Heart left ventricle (tissue), 16 donors: ENCODE measurements at places on chromosomes 7 and 10. TPM values are rescaled to one million over a fixed set of nuclear protein-coding genes. Genes with fewer than 3 reads are reported as not detected.

GRCh38 chr10:103353281-103353680 lies 2.3 kb upstream of the PCGF6 start:
- DNase-seq: no peak

DNA sequence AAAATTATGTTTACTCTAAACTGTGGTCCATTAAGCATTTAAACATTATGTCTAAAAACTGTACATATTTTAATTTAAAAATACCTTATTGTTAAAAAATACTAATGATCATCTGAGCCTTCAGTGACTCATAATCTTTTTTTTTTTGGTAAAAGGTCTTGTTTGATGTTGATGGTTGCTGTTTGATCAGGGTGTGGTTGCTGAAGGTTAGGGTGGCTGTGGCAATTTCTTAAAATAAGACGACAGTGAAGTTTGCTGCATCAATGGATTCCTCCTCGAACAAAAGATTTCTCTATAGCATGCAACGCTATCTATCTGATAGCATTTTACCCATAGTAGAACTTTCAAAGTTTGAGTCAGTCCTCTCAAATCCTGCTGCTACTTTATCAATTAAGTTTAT lies 180.0 kb upstream of the AHR start:
- DNase-seq: no peak

- no peak for DNase-seq
These were observed 28.0 kb downstream of the GUSB start for GRCh38 chr7:65953890-65954450.

DNA sequence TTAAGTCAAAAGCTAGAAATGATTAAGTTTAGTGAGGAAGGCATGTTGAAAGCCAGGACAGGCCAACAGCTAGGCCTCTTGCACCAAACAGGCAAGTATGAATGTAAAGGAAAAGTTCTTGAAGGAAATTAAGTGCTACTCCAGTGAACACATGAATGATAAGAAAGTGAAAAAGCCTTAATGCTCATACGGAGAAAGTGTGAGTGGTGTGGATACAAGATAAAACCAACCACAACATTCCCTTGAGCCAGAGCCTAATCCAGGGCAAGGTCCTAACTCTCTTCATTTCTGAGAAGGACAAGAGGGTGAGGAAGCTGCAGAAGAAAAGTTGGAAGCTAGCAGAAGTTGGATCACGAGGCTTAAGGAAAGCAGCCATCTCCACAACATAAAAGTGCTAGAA lies 53.0 kb downstream of the DNAJC1 start:
- DNase-seq: no peak

DNA sequence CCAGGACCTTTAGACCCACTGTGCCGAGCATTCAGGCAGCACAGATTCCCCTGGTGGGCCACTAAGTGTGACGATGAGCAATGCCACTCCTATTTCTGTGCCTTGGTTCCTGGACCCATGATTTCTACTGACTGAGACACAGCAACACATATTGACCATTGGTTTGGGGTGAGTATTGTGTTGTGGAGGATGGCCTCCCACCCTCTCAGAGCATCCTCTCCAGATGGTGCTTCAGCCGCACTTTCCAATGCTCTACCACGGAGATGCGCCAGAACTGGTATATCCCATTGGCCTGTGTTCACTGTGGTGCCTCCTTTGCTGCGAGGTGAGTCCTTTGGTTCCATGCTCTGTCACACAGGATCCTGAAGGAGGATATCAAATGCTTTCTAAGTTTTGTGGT lies 10.1 kb upstream of the GDF10 start:
- DNase-seq: no peak

GRCh38 chr7:36526863-36527548 lies 137.3 kb downstream of the ANLN start:
- DNase-seq: no peak

DNA sequence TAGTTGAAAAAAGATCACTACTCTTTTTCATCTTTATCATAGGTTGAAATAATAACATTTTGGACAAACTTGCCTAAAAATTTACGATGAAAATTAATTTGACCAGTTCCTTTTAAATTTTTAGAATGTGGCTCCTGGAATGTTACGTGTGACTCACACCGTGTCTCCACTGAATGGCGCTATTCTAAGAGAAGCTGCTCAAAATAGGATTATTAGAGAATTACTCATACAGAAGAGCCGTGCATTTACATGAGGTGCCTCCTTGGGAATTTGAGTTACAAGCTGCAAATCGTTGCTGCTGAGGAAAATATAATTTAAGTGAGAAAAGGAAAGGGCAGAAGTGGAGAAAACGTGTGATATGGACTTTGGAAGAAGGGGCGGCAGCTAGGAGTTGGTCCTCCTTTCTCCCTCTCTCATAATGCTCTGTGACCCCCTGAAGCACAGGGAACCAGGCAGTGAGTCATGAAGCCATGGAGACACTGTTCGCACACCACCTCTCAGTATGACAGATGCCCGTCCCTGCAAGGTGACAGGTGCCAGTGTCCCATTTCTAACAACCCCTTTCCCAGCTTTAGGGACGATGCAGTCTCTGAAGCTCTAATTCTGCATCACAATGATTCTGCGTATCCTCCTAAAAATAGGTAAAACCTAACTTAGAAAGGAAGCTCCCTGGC lies 323.2 kb upstream of the COBL start:
- DNase-seq: no peak

- DNase-seq: no peak
These were observed 82.3 kb downstream of the ANKRD7 start for GRCh38 chr7:118306771-118307170.

Gene DEPP1
- 19.1 TPM for polyA plus RNA-seq

Gene MRLN
- not detected for polyA plus RNA-seq

Gene PRLHR
- polyA plus RNA-seq: not detected

Gene ADRB1
- 28.1 TPM for polyA plus RNA-seq
